ENCODE measurements at places on chromosomes 16 and 17. TPM values are rescaled to one million over a fixed set of nuclear protein-coding genes. Genes with fewer than 3 reads are reported as not detected.
A peak's percentile ranks its signal among the peaks of the same experiment; 100 is the strongest.

DNA sequence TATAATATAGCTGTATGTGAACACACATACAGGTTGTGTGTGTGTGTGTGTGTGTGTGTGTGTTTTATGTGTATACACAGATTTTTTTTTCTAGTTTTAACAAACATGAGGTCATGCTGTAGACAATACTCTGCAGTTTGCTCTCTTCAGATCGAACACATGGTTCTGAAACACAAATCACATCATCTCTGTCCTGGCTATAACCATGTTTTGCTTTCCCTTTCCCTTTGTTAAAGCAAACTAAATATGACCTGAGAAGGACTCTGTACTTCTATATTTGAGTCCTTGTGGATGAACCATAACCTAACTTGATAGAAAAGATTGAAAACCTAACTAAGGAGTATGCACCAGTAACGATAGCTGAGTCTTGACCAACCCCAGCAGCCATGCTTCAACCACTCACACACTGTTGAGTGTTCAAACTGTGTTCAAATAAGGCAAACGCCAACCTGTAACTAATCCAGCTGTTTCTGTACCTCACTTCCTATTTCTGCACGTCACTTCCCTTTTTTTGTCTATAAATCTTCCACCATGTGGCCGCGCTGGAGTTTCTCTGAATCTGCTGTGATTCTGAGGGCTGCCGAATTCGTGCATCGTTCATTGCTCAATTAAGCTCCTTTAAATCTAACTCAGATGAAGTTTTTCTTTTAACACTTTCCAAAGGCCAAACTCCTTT lies 303.8 kb downstream of the HS3ST3B1 start:
- peaks cover 9% of the 10 kb centered on the region for H3K4me1 ChIP-seq
- DNase-seq = peak; percentile 10
- H3K36me3 ChIP-seq = no peaks in the 10 kb centered on the region
- no peak overlapping the region for H3K4me3 ChIP-seq
- no peaks in the 10 kb centered on the region for H3K27me3 ChIP-seq
- no peak overlapping the region for H3K27ac ChIP-seq

GRCh38 chr16:53370827-53371226 lies 63.4 kb upstream of the RBL2 start:
- no peak for DNase-seq
- no peak overlapping the region for H3K27ac ChIP-seq
- H3K4me1 ChIP-seq = peaks cover 12% of the 10 kb centered on the region
- no peak overlapping the region for H3K4me3 ChIP-seq
- H3K27me3 ChIP-seq = no peaks in the 10 kb centered on the region
- H3K36me3 ChIP-seq = no peaks in the 10 kb centered on the region

The TSNAXIP1 gene
- total RNA-seq = 0.62 TPM

The NDUFB10 gene
- 113 TPM for total RNA-seq

- H3K4me1 ChIP-seq = peaks cover 7% of the 10 kb centered on the region
- no peaks in the 10 kb centered on the region for H3K36me3 ChIP-seq
- no peak overlapping the region for H3K27ac ChIP-seq
- H3K4me3 ChIP-seq = no peak overlapping the region
- peak; percentile 38 for DNase-seq
These were observed 3.4 kb downstream of the USH1G start for GRCh38 chr17:74919440-74920305.

GRCh38 chr16:15849209-15849981 lies 7.4 kb downstream of the MYH11 start:
- no peaks in the 10 kb centered on the region for H3K36me3 ChIP-seq
- no peaks in the 10 kb centered on the region for H3K4me1 ChIP-seq
- no peak overlapping the region for H3K4me3 ChIP-seq
- no peak for DNase-seq
- no peak overlapping the region for H3K27ac ChIP-seq
- H3K27me3 ChIP-seq = peaks cover 5% of the 10 kb centered on the region

GRCh38 chr16:30041841-30042240 lies 10.8 kb upstream of the TLCD3B start:
- H3K27me3 ChIP-seq = peaks cover 2% of the 10 kb centered on the region
- H3K4me3 ChIP-seq = no peak overlapping the region
- H3K4me1 ChIP-seq = no peaks in the 10 kb centered on the region
- no peaks in the 10 kb centered on the region for H3K36me3 ChIP-seq
- no peak overlapping the region for H3K27ac ChIP-seq

DNA sequence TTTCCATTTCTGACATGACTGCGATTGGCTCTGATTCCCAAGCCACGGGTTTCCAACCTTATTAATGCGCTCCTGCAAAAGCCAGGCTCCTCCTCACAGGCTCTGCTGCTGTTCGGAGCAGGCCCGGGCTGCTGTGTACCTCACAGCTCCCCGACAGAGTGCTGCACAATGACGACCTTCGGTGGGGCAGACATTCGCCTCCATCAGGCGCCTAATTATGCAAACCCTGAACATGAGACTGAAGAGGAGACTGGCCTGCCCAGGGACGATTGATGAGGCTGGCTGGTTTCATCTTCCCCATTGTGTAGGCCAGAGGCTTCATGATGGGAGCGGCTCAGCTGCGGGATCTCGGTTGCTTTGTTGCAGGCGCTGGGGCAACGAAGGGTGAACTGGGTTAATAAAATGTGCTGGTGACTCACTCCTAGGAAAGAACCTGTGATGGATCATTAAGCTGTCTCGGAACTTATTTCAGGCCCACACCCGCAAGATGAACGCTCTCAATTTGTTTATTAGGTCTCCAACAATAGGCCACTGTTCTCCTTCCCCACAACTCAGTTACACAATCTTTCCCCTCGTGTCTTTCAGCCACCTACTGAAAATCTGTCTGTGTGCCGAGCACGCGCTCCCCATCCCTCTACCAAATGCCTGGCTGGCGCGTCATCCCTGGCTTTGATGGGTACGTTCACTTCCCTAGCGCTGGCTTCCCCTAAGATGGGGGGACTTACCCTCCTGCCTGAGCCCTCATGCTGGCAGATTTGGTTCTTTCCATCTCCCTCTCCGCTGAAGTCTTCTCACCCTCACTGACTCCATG lies 27.2 kb upstream of the TOB1 start:
- H3K27me3 ChIP-seq = no peaks in the 10 kb centered on the region
- H3K27ac ChIP-seq = no peak overlapping the region
- H3K4me1 ChIP-seq = no peaks in the 10 kb centered on the region
- H3K4me3 ChIP-seq = no peak overlapping the region
- DNase-seq = no peak

The TMEM98 gene
- total RNA-seq = 0.77 TPM

GRCh38 chr16:69485816-69486215 lies 61.4 kb downstream of the CYB5B start:
- no peak for DNase-seq
- H3K4me1 ChIP-seq = no peaks in the 10 kb centered on the region
- no peaks in the 10 kb centered on the region for H3K36me3 ChIP-seq
- peaks cover 3% of the 10 kb centered on the region for H3K27me3 ChIP-seq

DNA sequence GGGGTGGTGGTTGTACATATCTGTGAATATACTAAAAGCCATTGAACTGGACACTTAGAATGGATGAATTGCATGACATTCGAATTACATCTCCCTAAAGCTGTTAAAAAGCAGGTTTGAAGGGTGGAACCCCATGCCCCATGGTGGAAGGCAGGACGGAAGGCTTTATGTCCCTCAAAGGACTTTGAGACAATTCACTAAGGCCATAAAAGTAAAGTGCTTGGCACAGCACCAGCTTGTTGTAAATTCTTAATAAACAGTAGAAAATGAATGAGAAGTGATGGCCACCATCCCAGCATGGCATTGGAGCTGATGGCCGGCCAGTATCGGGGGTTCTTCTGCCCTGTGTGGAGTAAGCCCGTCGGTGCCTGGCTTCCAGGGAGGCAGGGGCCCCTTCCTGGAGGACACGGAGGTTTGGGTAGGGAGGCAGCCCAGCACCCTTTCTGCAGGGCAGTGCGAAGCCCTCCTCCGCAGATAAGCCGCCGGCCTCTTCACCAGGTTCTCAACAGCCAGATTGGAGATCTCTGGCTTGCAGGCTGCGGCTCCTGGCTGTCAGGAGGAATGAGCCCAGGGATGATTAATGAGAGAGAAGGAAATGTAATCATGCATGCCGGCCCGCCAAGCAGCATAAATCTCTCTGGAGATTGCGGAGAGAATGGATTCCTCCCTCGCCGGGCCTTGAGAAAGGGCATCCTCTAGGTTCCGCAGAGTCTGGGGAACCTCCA lies 346.9 kb downstream of the FOXL1 start:
- no peak for DNase-seq
- H3K4me3 ChIP-seq = no peak overlapping the region
- peaks cover 47% of the 10 kb centered on the region for H3K27me3 ChIP-seq
- no peaks in the 10 kb centered on the region for H3K4me1 ChIP-seq
- no peak overlapping the region for H3K27ac ChIP-seq

The CCDC200 gene
- total RNA-seq = 0.27 TPM

GRCh38 chr16:82660075-82660645 lies 33.4 kb downstream of the CDH13 start:
- DNase-seq = peak; percentile 72
- peak overlapping the region; percentile 40 for H3K4me3 ChIP-seq
- no peaks in the 10 kb centered on the region for H3K36me3 ChIP-seq
- peaks cover 48% of the 10 kb centered on the region for H3K4me1 ChIP-seq
- peak overlapping the region; percentile 71 for H3K27ac ChIP-seq
- H3K27me3 ChIP-seq = no peaks in the 10 kb centered on the region

The C17orf58 gene
- total RNA-seq = 19.4 TPM

The EVI2A gene
- total RNA-seq = 16.9 TPM

The SERPINF2 gene
- total RNA-seq = 0.12 TPM

DNA sequence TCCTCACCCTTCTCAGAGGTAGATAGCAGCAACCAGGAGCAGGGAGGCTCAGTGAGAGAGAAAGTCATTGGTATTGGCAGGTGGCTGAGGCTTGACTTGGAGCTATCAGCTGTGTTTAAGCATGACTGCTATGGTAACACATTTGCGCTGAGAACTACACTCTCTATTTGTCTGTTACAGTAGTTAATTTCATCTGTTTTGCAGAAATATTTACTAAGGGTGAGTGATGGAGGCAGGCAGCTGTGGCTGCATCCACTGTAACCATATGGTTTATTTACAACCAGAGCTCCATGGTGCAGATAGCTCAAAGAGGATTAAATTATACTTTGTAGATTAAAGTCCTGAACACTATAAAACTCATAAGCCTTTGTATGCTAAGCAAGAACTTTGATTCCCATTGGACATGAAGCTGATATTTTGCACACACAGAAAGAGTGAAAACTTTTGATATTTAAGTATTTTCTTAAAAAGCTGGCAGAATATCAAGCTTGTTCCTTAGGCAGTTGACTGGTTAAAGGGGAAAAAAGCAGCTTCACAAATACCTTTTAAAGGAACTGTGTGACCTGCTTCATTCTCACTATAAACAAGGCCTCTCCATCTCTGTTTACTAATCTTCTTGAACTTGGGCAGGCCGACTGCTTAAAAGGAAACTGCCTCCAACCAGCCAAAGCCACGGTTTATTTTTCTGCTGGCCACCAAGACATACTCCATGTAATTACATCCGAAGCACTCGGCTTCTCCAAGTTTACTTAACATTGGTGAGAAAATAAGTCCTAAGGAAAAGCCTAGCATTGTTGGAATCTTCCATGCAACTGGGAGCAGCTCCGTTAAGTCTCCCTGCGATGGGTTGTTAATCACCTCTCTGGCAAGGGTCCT lies 299.8 kb upstream of the ZFHX3 start:
- no peaks in the 10 kb centered on the region for H3K4me1 ChIP-seq
- H3K36me3 ChIP-seq = no peaks in the 10 kb centered on the region
- H3K4me3 ChIP-seq = no peak overlapping the region

DNA sequence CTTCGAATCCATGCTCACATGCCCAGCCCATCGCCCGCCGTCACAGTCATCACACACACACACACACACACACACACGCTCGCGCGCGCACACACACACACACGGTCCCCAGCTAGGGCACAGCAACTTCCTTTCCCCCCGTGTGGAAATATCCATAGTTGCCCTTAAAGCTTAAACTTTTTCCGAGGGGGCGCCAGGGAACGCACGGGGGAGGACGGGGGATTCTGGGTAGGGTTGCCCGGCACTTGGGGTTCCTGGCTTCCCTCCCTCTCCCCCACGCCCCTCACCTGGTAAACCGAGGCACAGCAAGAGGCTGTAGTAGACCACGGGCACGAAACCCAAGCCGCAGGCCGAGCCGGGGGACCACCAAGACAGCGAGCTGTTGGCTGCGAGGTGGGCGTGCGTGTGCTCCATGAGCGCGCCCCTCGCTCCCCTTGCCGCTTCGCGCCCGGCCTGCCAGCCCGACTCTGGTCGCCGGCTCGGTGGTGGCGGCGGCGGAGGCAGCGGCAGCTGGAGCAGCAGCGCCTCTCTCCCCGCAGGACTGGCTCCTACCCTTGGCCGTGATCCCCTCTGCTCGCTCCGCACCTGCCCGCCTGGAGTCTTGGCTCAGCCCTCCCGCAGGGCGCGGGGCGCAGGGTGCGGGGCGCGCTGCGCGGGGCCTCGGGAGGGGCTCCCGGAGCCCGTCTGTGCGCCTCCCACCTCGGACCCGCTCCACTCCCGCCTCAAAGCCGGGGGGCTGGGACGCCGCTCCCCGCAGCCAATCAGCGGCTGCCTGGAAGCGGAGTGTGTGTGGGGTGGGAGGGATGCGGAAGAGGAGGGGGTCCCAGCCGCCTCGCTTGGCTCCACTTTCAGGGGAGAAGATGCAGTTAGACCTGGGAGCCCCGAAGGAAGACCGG lies at the start of gene GPR139:
TSS of gene GPR139 (minus strand) at position 688 of the 896 bp plus-strand sequence. CDS start at position 414, 274 bp downstream.
- peaks cover 21% of the 10 kb centered on the region for H3K27me3 ChIP-seq
- no peaks in the 10 kb centered on the region for H3K4me1 ChIP-seq
- H3K36me3 ChIP-seq = peaks cover under 1% of the 10 kb centered on the region
- no peak for DNase-seq

DNA sequence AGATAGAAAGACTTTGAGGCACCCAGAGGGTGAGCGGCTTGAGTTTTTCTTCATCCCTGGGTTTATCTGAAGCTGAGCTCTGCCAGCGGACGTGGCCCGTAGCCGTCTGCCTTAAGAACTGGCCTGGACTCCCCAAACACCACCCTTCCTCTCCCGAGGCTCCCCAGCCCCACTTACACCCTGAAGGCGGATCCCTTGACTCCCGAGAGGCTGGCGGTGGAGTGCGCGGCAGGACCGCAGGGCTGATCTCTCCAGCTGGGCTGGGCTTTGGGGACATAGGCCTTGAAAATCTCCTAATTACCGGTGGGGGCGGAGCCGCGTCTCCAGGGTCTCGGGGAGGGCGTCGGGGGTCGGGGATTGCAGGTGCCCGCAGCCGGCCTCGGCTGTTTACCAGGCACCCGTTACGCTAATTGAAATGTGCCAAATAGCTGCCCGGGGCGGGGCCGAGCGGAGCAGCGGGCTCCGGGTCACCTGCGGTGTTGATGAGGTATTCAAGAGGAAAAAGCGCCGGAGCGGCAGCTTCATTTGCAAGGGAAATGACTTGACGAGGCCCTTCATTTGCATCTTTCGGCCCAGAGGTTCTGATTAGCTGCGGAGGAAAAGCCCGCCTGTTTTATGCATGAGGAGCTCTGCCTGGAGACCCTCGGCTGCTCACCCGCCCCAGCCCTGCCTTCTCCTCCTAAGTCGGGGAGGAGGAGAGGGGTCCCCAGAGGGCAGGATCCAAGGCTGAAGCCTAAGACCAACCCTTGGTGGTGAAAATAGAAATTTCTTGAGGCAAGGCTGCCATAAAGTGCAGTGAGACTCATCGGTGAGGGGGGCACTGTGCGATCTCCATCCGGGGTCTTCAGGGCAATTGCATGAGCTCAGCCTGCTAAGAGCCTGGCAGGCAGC lies 100.7 kb downstream of the MGAT5B start:
- peak overlapping the region; percentile 62 for H3K4me3 ChIP-seq
- H3K4me1 ChIP-seq = peaks cover 15% of the 10 kb centered on the region
- H3K36me3 ChIP-seq = no peaks in the 10 kb centered on the region
- peak overlapping the region; percentile 60 for H3K27ac ChIP-seq
- DNase-seq = peak; percentile 75

The SEPTIN12 gene
- total RNA-seq = not detected

- H3K4me3 ChIP-seq = no peak overlapping the region
- H3K36me3 ChIP-seq = no peaks in the 10 kb centered on the region
- peaks cover 6% of the 10 kb centered on the region for H3K27me3 ChIP-seq
- no peak for DNase-seq
- no peak overlapping the region for H3K27ac ChIP-seq
- no peaks in the 10 kb centered on the region for H3K4me1 ChIP-seq
These were observed 141.7 kb downstream of the MRM1 start for GRCh38 chr17:36743130-36743529.

All from activated CD4-positive, alpha-beta T cell treated with anti-CD3 and anti-CD28 coated beads for 36 hours (primary cell).